Stimulated activated CD8-positive, alpha-beta memory T cell treated with anti-CD3 and anti-CD28 coated beads, Interleukin-4, amount 100 ng/mL, for 1 hour (primary cell): ENCODE measurements at places on chromosomes 5 and 9.

DNA sequence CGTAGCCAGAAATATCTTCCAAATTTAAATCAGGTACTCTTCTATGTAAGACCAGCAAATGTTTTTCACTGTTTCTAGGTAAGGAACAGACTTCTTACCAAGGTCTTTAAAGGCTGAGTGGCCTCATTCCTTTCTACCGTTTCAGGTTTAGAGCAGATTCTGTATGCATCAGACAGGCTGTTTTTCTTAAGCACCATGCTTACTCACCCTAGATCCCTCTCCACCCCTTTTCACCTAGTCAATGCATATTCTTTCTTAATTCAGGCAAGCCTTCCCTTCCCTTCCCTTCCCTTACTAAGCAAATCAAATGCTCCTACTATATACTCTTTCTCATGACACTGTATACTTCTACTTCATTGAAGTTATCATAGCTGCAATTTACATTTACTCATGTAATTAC, 70.7 kb downstream of the RFX3 start:
- DNase-seq = no peak

GRCh38 chr9:11757408-11757807, 935.8 kb upstream of the TYRP1 start:
- no peak for DNase-seq

DNA sequence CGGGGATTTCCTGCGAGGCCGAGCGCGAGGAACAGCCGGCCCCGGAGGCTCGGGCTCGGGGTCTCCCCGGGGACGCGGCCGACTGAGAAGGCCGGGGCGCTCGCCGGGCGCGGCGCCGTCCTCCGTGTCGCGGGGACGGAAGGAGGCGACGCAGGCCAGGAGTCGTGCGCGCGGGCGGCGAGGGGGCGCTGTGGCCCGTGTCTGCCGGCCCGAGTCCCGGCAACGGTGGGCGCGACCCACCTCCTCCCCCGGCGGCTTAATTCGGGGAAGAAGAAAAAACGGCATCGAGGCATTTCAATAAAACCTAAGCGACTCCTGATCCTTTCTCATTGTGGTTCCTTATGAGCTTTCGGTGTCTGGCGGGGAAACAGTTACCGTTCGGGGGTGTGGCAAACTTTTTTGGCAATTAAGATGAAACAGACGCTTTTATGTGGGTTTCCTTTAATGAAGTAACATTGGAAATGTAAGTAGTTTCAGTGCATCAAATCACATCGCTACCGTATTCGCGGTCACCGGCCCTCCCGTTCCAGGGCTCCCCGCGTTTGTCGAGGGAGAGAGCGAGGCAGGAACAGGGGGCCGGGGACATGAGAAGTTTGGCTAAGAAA, 3.7 kb upstream of the IRX2 start:
- no peak for DNase-seq

GRCh38 chr5:180034564-180034963, 37.0 kb downstream of the RNF130 start:
- DNase-seq = no peak

DNA sequence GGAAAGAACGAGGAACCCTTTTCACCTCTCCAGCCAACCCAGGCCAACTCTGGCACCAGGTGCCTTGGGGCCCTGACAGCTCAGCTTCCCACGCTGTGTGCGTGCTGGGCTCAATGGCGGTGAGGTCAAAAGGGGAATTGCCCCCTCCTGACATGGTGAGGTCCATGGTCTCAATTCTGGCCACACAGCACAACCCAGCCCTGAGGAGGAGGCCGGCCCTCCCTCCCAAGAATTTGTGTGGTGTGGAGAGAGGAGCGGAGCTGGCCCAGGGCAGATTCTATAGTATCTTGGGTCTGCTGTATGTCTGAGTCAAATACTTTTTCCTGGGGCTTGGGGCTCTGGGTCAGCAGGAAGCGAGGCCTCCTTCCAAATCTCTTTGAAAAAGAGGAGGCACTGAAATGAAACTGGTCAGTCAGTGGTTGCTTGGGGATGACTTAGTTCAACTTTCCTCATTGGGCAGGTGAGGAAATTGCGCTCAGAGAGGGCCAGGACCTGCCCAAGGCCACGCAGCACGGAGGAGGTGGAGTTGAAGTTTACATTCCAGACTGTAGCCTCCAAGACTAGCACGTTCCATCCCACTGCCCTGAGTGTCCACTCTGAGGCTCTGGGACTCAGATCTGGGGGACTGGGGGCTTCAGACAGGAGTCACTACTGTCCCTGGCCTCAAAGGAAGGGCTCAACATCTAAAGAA, 15.6 kb downstream of the COL27A1 start:
- no peak for DNase-seq

DNA sequence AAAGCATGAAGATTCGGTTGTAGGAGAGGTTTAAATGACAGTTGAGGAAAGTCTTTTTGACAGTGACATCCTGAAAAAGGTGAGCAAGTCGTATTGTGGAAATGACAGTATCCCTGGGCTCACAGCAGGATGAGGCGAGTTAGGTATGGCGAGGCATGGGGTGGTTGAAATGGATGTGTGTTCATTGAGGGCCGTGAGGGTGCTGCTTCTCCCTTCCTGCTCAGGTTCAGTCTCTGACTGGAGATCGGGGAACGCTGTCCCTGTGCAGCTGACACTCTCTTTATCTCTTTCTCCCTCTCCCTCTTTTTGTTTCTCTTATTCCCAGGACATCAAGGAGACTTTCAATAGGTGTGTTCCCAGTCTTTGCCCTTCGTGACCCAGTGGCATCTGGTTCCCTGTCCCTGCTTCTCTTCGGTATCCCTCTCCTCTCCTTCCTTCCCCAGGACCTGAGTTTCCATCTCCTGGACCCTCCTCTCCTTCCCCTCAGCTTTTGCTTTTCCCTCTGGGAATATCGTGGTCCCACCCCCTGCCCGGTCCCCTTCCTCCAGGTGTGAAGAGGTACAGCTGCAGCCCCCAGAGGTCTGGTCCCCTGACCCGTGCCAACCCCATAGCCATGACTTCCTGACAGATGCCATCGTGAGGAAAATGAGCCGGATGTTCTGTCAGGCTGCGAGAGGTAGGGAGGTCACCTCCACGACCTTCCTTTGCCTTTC, 10.2 kb downstream of the TRIM41 start:
- no peak for DNase-seq

GRCh38 chr5:87154191-87154590, 113.5 kb upstream of the RASA1 start:
- DNase-seq = no peak
